ENCODE measurements at places on chromosomes 3 and 15. TPM values are rescaled to one million over a fixed set of nuclear protein-coding genes. Genes with fewer than 3 reads are reported as not detected.

The TRIM42 gene
- total RNA-seq: not detected

The NPAP1 gene
- not detected for total RNA-seq

GRCh38 chr3:157794771-157795170, 291.6 kb upstream of the VEPH1 start:
- no peak for DNase-seq

GRCh38 chr3:98726084-98726483, 37.1 kb upstream of the ST3GAL6 start:
- DNase-seq: no peak

DNA sequence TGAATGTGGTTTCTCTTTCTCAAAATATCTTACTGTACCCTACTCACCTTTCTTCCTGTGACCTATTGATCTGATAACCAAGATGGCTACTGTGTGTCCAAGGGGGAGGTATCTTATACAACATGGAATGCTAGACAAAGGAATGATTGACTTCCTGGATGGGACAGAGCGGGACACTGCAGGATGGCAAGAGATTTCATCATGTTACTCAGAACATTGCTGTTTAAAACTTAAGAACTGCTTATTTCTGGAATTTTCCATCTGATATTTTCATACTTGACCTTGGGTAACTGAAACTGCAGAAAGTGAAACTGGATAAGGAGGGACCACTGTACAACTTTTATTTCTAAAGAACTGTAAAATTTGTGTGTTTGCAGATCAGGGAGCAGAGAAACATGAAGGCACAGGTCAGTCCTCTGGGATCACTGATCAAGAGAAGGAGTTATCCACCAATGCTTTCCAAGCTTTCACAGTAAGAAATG, 18.5 kb downstream of the CNOT10 start:
- DNase-seq: no peak

GRCh38 chr3:154210986-154211385, 89.8 kb downstream of the ARHGEF26 start:
- no peak for DNase-seq
